ENCODE measurements at places on chromosomes 6 and 20. TPM values are rescaled to one million over a fixed set of nuclear protein-coding genes. Genes with fewer than 3 reads are reported as not detected.

CLPSL1 gene
- total RNA-seq: not detected

PPP1R11 gene
- total RNA-seq: 43.7 TPM

LY6G5B gene
- total RNA-seq: 2.3 TPM

IL17F gene
- not detected for total RNA-seq

KCNQ5 gene
- 1.9 TPM for total RNA-seq

CENPB gene
- total RNA-seq: 84.6 TPM

GABBR1 gene
- 7.7 TPM for total RNA-seq

MOCS1 gene
- 6.2 TPM for total RNA-seq

PTCHD4 gene
- total RNA-seq: 2.0 TPM

GGTLC1 gene
- not detected for total RNA-seq

RAMACL gene
- not detected for total RNA-seq

ACTL10 gene
- 3.4 TPM for total RNA-seq

TFAP2C gene
- total RNA-seq: 7.3 TPM

RREB1 gene
- total RNA-seq: 18.6 TPM

SLC4A11 gene
- total RNA-seq: 6.8 TPM

ADAM33 gene
- 0.04 TPM for total RNA-seq

FAXC gene
- total RNA-seq: 1.4 TPM

BMP2 gene
- total RNA-seq: 5.6 TPM

ADTRP gene
- total RNA-seq: 75.8 TPM

TUBB2B gene
- total RNA-seq: 5.9 TPM

WFDC2 gene
- total RNA-seq: not detected

MAP3K4 gene
- 17.6 TPM for total RNA-seq

MDFI gene
- 415 TPM for total RNA-seq

IER3 gene
- 821 TPM for total RNA-seq

SNAP91 gene
- total RNA-seq: not detected

TRAPPC3L gene
- not detected for total RNA-seq

NELFE gene
- 129 TPM for total RNA-seq

TBX18 gene
- under 0.01 TPM for total RNA-seq

STMND1 gene
- total RNA-seq: not detected

GABRR1 gene
- not detected for total RNA-seq

KCNK5 gene
- total RNA-seq: not detected

HLA-DMA gene
- 3.7 TPM for total RNA-seq

SLC26A8 gene
- not detected for total RNA-seq

Measured in hair follicular keratinocyte (primary cell).